Neural progenitor cell (in vitro differentiated cells): ENCODE measurements at places on chromosomes 2 and 18.

DNA sequence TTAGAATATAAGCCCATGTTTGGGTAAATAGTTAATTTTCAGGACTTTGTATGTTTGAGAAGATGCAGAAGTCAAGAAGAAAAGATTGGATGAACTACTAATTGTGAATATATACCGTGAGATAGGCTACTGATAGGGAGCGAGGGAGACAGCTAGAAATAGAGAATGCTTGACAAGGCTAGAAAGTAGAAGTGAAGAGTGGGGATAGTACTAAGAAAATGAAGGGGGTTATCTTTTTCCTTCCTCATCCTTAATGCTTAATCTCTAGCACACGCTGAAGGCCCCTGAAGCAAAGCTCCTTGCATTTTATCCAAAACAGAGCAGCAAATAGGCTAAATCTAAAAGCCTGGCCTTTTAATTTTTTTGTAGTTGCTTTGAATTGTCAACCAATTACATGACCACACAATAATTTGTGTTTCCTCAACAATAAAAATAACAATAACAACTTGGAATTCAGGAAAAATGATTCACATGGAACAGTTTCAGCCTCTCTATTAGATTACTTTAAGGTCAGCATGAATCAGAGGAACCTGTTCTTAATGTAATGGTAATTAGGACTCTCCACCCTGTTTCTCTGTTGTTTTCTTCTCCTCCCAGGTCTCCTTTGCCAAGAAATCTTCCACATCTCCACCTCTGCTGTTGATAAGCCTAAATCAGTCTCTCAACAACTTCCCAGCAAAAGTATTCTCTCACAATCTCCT is 1071.3 kb upstream of the ZEB2 start:
- DNase-seq = no peak

GRCh38 chr2:181877181-181877664 is 14.3 kb upstream of the ITPRID2 start:
- DNase-seq = no peak

DNA sequence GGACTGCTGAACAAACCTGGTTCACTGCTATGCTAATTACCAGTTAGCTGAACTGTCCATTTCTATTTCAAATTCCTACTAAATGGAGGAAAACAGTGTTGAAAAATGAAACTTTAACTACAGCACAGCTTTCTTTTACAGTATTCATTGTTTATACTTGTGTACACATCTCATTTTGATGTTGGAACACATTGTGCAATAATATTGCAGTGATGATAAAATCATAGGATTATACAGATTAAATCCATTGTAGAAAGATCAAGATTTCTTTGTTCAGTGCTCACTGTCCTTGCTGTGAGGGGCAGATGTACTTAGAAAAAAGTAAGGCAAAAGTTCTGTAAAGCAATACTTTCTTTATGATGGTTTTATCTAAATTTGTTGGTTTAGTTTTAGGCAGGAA is 1055.1 kb downstream of the LRP1B start:
- no peak for DNase-seq

GRCh38 chr2:46956981-46957531 is 41.5 kb upstream of the MCFD2 start:
- no peak for DNase-seq
